ENCODE measurements at places on chromosomes 5 and 9. TPM values are rescaled to one million over a fixed set of nuclear protein-coding genes. Genes with fewer than 3 reads are reported as not detected.

CDC37L1 gene
- 12.0 TPM for total RNA-seq

RNF183 gene
- total RNA-seq = not detected

LSM11 gene
- 2.6 TPM for total RNA-seq

CCDC69 gene
- total RNA-seq = 1.3 TPM

CTNND2 gene
- total RNA-seq = not detected

GDA gene
- 1.0 TPM for total RNA-seq

FAM78A gene
- 0.31 TPM for total RNA-seq

FCN1 gene
- not detected for total RNA-seq

ZNF189 gene
- total RNA-seq = 7.0 TPM

TMEM215 gene
- not detected for total RNA-seq

LCN2 gene
- total RNA-seq = 5.2 TPM

P4HA2 gene
- total RNA-seq = 42.0 TPM

OMD gene
- total RNA-seq = not detected

GRM6 gene
- not detected for total RNA-seq

SV2C gene
- not detected for total RNA-seq

HMGCS1 gene
- total RNA-seq = 66.5 TPM

AJM1 gene
- total RNA-seq = 4.6 TPM

C9orf57 gene
- not detected for total RNA-seq

IFNA21 gene
- total RNA-seq = not detected

LRRC14B gene
- total RNA-seq = not detected

CDC20B gene
- 0.09 TPM for total RNA-seq

ADAMTSL1 gene
- total RNA-seq = 0.13 TPM

CTXN3 gene
- total RNA-seq = not detected

TAF11L2 gene
- not detected for total RNA-seq

ZNF367 gene
- 5.6 TPM for total RNA-seq

LCN1 gene
- not detected for total RNA-seq

EGFLAM gene
- total RNA-seq = 0.21 TPM

RNF180 gene
- total RNA-seq = 0.26 TPM

PRR7 gene
- 31.0 TPM for total RNA-seq

PSD2 gene
- not detected for total RNA-seq

SHC3 gene
- total RNA-seq = 0.34 TPM

FOXD4L3 gene
- total RNA-seq = not detected

DOCK2 gene
- total RNA-seq = 3.3 TPM

LCN9 gene
- total RNA-seq = not detected

PCDHB6 gene
- 1.1 TPM for total RNA-seq

ASS1 gene
- 20.0 TPM for total RNA-seq

PLCXD3 gene
- 0.19 TPM for total RNA-seq

ORM2 gene
- total RNA-seq = not detected

TAF11L10 gene
- not detected for total RNA-seq

NRG2 gene
- total RNA-seq = 2.0 TPM

EPB41L4B gene
- 17.8 TPM for total RNA-seq

EPB41L4A gene
- 2.3 TPM for total RNA-seq

CSF2 gene
- total RNA-seq = 0.32 TPM

MCC gene
- 0.14 TPM for total RNA-seq

B4GALT1 gene
- total RNA-seq = 196 TPM

C9orf50 gene
- 0.36 TPM for total RNA-seq

ADAMTS6 gene
- 0.01 TPM for total RNA-seq
